ENCODE measurements at places on chromosomes 2 and 18.
A peak's percentile ranks its signal among the peaks of the same experiment; 100 is the strongest.

- no peak for DNase-seq
Measured at GRCh38 chr2:28696261-28696660, 55.4 kb upstream of the PPP1CB start.

DNA sequence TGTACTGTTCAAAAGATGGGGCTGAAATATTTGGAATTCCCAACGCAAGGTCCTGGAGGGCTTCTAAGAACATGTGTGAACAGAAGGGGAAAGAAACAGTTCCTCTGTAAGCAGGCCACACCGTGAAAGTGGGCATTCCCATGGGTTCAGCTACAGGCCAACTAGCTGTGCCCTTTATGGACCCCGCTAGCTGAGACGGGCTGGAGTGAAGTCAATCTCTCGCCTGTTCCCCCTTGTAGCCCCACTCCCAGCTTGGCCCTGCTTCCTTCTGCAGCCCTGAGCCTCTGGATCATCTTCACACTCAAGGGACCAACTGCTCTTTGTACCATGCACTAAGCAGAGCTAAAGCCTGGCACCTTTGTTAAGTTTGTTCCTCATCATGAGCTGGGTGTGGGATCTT lies 55.4 kb downstream of the POLR1A start:
- no peak for DNase-seq

DNA sequence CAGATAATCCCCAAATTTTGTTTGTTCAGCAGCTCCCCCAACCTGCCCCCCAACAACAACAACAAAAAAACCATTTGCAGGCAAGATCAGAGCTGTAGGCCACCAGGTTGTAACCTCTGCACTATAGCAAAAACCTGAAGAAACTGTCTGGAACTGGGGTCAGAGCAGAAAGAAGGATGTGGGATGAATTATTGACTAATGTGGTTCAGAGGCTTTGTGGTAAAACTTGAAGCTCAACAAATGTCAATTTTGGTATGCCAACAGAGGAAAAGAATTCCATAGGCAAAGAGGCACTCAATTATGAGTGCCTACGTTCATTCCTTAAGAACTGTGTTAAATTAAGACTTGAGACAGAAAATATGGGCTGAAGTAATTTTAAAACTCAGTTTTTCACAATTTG lies 255.1 kb downstream of the STK39 start:
- DNase-seq: no peak

DNA sequence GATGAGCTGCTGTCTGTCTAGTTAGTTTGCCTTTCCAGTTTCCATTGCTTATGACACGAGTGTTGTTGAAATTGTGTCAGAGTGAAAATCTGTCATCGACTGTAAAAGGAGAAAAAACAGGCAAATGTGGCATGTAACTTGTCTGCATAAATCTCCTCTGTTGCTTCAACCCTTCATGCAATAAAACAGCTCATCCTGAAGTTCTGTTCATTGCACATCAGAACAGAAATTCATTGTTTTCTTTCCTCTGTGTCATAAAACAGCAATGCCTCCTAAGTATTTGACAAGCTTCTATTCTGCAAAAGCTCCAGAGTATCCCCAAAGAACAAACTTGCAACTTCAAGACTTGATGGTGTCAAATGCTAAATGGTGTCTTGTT lies 432.1 kb downstream of the MEIS1 start:
- DNase-seq: no peak

DNA sequence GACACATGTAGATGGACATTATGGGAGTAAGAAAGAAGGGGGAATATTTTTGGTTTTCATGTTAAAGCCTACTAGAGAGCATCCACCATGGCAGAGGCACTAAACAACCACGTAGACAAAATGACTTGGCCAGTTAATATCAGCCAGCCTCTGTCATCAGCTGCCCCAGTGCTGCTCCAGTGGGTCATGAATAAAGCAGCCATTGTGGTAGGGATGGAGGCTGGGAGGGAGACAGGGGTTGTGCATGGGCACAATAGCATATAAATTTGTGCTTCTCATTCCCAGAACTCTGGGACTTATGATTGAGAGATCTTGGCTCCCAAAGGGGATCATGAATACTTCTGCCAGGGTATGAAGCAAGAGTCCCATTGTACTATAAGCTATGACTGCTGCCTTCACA lies 31.1 kb upstream of the CXCR4 start:
- no peak for DNase-seq

DNA sequence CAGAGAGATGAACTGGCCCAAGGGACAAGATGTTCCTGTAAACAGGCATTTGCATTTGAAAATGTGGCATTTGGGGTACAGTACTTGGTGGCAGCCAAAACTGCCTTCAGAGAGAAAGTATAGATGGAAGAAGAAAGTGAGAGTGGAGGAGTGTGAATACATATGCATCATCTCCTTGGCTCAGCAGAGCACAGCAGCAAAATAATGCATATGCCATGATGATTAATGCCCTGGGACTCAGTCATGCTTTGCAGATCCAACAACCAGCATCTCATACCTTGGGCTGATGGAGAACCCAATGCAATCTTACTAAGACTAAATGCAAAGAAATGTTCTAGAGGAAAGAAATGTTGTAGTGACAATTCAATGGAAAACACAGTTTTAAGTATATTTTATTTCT lies 29.7 kb upstream of the CYTIP start:
- DNase-seq: no peak

- DNase-seq: no peak
Measured at GRCh38 chr18:29160170-29160569, 983.2 kb upstream of the CDH2 start.

- DNase-seq: no peak
Measured at GRCh38 chr18:7558769-7559168, 8.3 kb upstream of the PTPRM start.

DNA sequence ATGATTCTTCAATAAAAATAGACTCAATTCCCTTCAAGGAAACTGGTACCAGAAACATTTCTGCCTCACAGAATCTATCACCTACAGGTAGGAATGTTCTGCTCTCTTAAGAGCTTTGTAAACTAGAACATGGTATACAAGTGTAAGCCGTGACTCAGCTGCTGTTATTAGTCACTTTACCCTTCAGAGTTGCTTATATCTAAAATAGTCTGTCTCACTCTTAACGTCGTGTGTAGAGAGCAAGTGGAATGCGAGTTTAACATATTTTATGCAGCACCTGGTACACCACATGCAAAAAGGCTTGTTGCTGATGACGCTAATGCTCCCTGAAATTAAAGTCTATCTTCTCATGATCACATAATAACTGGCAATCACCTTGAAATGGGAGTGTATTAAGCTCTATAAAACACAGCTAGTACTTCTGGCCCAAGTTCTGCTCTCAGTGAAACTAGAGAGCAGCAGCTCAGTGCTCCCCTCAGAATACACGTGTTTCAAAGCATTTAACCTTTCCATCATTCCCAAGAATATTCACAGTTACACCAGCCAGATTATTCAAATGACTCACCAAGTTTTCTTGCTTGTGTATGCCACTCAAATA lies 420.0 kb downstream of the ZEB2 start:
- no peak for DNase-seq

GRCh38 chr18:11019295-11020105 lies 129.9 kb downstream of the PIEZO2 start:
- DNase-seq: no peak

DNA sequence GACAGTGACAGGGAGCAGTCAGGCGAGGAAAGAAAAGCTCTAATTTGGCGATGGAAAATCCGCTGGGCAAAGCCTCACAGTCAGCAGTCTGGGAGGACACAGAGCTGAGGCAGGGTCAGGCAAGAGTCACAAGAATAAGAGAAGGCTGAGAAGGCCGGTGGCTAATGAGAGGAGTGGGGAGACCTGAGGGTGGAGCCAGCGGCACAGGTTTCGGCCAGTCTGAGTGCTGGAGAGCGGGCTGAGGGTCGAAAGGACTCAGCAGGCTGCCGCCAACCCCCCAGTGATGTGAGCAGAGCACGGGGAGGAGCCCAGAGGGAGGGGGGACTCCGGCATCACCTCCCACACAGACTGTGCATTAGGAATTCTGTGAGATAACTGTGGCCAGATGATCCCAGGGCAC lies 500.6 kb upstream of the MYT1L start:
- DNase-seq: no peak

- DNase-seq: no peak
Measured at GRCh38 chr2:186522450-186522849, 36.4 kb downstream of the ZC3H15 start.

- no peak for DNase-seq
Measured at GRCh38 chr2:70663411-70663810, 104.6 kb downstream of the ADD2 start.

GRCh38 chr2:241209271-241209670 lies 20.8 kb downstream of the ANO7 start:
- DNase-seq: no peak

GRCh38 chr2:68931799-68932198 lies 20.9 kb downstream of the GKN2 start:
- DNase-seq: no peak

DNA sequence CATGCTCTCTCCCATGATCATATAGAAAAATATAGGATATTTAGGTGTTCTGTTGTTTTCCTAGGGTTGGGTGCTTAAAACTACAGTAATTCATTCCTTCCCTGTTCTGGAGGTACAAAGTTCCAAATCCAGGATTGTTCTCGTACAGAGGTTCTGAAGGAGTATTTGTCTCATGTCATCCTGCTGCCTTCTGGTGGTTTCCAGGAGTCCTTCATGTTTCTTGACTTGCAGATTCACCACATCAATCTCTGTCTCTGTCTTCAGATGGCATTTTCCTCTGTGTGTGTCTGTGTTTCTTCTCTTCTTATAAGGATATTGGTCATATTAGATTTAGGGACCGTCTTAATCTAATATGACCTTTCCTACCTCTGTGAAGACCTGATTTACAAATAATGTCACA lies 397.9 kb downstream of the NYAP2 start:
- DNase-seq: no peak

GRCh38 chr2:142217804-142218203 lies 87.0 kb upstream of the LRP1B start:
- DNase-seq: no peak

GRCh38 chr2:149799013-149799705 lies 211.6 kb upstream of the MMADHC start:
- DNase-seq: no peak

- DNase-seq: no peak
Measured at GRCh38 chr2:116804901-116805300, 1009.6 kb upstream of the DDX18 start.

GRCh38 chr18:45690975-45691815 lies 32.8 kb upstream of the SLC14A1 start:
- DNase-seq: peak; percentile 59

GRCh38 chr2:85326406-85327159 lies 1.2 kb downstream of the TGOLN2 start:
- peak; percentile 77 for DNase-seq

DNA sequence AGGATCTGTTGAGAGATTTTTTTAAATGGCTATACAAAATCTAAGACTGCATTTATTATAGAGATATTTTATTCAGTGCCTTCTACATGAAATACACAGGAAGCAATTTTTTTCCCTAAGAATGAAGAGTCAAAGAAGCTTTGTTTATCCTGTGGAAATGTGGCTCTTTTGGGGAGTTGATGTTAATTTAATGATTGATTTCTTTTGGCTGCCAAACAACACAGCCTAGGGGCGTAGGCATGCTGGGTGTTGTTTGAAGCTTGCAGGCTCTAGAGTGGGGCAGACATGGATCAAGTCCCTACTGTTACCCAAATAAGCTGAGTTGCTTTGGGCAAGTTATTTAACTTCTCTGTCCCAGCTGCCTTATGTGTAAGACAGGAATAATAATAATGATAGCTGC lies 21.1 kb upstream of the PLEK start:
- DNase-seq: no peak

DNA sequence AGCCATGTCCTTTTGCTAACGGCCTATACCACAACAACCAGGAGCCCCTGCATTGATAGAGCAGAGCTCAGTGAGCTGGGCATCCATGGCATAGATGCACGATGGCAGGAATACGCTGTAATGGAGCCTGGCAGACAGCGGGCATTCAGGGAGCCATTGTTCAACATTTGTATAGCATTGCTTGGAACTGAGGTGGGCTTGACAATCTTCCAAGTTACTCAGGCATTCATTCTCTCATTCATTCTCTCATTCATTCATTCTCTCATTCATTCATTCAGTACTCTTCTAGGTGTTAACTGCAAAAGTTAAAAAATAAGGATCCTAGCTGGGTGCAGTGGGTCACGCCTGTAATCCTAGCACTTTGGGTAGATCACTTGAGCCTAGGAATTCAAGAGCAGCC lies 62.7 kb downstream of the MYOM1 start:
- no peak for DNase-seq

DNA sequence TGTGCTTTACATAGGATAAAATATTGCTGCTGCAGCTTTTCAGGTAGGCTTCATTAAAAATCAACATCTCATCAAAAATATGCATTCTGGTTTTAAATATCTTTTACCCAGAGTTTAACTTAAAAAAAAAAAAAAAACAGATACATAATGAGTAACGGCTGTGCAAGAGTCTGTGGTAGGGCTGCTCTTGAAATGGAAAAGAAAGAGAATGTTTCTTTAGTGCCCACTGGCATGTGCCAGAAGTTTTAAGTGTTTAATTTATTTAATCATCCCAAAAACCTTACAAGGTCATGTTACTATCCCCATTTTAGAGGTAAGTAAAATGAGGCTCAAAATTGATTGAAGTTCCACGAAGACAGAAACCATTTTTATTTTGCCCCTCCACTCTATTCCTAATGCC lies 92.1 kb downstream of the SLC8A1 start:
- DNase-seq: no peak

- DNase-seq: peak; percentile 7
Measured at GRCh38 chr2:96264656-96265348, 995 bp downstream of the TMEM127 start.

DNA sequence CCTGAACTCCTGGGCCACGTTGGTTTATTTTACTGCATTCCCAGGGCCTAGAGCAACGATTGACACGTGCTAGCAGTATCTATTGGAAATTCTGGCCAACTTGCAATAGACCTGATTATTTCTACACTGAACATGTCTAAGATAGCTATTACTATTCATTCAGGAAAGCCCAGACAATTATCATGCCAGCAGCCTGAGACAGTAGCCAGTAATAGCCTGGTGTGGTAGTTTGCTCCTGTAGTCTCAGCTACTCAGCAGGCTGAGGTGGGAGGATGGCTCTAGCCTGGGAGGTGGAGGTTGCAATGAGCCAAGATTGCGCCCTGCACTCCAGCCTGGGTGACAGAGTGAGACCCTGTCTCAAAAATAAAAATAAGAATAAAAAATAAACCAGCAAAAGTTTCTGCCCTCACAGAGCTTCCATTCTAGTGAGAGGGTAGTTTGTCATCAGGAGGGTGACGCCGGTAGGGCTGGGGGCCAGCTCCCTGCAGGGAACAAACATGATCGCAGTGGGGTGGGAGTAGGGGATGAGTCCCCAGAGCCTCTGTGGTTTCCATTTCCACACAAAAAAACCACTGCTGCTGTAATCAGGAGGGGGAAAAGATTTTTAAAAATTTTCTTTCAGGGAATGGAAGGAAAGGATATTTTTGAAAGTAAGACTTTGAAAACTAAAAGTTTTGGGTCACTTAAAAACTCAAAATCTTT lies 4.3 kb downstream of the CASP8 start:
- peak; percentile 44 for DNase-seq

- no peak for DNase-seq
Measured at GRCh38 chr2:59282374-59283057, 1041.4 kb upstream of the FANCL start.

All from stimulated activated effector memory CD8-positive, alpha-beta T cell treated with anti-CD3 and anti-CD28 coated beads, Interleukin-12 subunit alpha, Interleukin-12 subunit beta, amount 100 ng/mL, for 72 hours (primary cell).